A549 treated with dexamethasone at 1 μM for 4 hours (cell line): ENCODE measurements at places on chromosomes 6 and 20. TPM values are rescaled to one million over a fixed set of nuclear protein-coding genes. Genes with fewer than 3 reads are reported as not detected.

The PRR18 gene
- total RNA-seq = 0.07 to 0.29 TPM (median 0.11 TPM) in 5 replicates

The CTCFL gene
- 0.02 to 0.06 TPM (median 0.03 TPM) in 4 of 5 replicates, not detected in the other for total RNA-seq

The TREM1 gene
- 0.12 to 0.54 TPM (median 0.25 TPM) in 5 replicates for total RNA-seq

The NPEPL1 gene
- 26.2 to 41.3 TPM (median 33.1 TPM) in 5 replicates for total RNA-seq

The LY6G6F gene
- not detected in 5 replicates for total RNA-seq

The DNAH8 gene
- not detected in 5 replicates for total RNA-seq

The ERVFRD-1 gene
- not detected in 5 replicates for total RNA-seq

The ARMC2 gene
- total RNA-seq = 1.8 to 2.6 TPM (median 2.0 TPM) in 5 replicates

The TTLL9 gene
- total RNA-seq = 0.05 to 0.07 TPM in 2 of 5 replicates, not detected in the others

The RAET1L gene
- total RNA-seq = 0.15 to 0.51 TPM (median 0.41 TPM) in 5 replicates

The EDN3 gene
- 2.7 to 3.5 TPM (median 3.3 TPM) in 5 replicates for total RNA-seq

The NNAT gene
- total RNA-seq = not detected in 5 replicates

The ZNF337 gene
- 17.9 to 20.7 TPM (median 19.5 TPM) in 5 replicates for total RNA-seq

The GNAS-AS1 gene
- not detected in 5 replicates for total RNA-seq

The ADAM33 gene
- total RNA-seq = 0.03 to 0.14 TPM (median 0.11 TPM) in 5 replicates

The HLA-G gene
- not detected in 5 replicates for total RNA-seq

The RPP21 gene
- total RNA-seq = 58.2 to 72.2 TPM (median 64.0 TPM) in 5 replicates

The SYCP2 gene
- 0.12 to 0.61 TPM (median 0.29 TPM) in 5 replicates for total RNA-seq

The MUCL3 gene
- total RNA-seq = 0.06 to 0.15 TPM (median 0.10 TPM) in 5 replicates

The POPDC3 gene
- 21.5 to 24.5 TPM (median 23.6 TPM) in 5 replicates for total RNA-seq

The BTBD3 gene
- total RNA-seq = 12.5 to 17.8 TPM (median 16.2 TPM) in 5 replicates

The GRIK2 gene
- total RNA-seq = 0.43 to 0.61 TPM (median 0.51 TPM) in 5 replicates

The DEFB132 gene
- not detected in 5 replicates for total RNA-seq

The ZC3H12D gene
- 0.02 to 0.21 TPM (median 0.06 TPM) in 5 replicates for total RNA-seq

The PI16 gene
- not detected in 5 replicates for total RNA-seq

The WFDC12 gene
- total RNA-seq = not detected in 5 replicates

The WFDC5 gene
- total RNA-seq = not detected in 5 replicates

The ANKRD66 gene
- total RNA-seq = not detected in 5 replicates

The HEY2 gene
- total RNA-seq = 0.04 to 0.05 TPM in 2 of 5 replicates, not detected in the others

The RGS17 gene
- total RNA-seq = 4.2 to 7.3 TPM (median 6.5 TPM) in 5 replicates

The PPP1R14C gene
- total RNA-seq = 3.1 to 3.7 TPM (median 3.5 TPM) in 5 replicates

The TRIM38 gene
- total RNA-seq = 1.7 to 2.0 TPM (median 1.9 TPM) in 5 replicates

The RING1 gene
- total RNA-seq = 21.2 to 24.5 TPM (median 23.0 TPM) in 5 replicates

The SMOC2 gene
- 0.07 TPM in 1 of 5 replicates, not detected in the others for total RNA-seq

The TCF21 gene
- total RNA-seq = 0.02 to 0.06 TPM (median 0.04 TPM) in 4 of 5 replicates, not detected in the other

The UNC5CL gene
- 0.29 to 0.60 TPM (median 0.47 TPM) in 5 replicates for total RNA-seq

The GSTA1 gene
- 0.11 TPM in 1 of 5 replicates, not detected in the others for total RNA-seq

The CAGE1 gene
- 0.04 to 0.05 TPM in 2 of 5 replicates, not detected in the others for total RNA-seq

The RUNX2 gene
- total RNA-seq = 1.4 to 1.9 TPM (median 1.6 TPM) in 5 replicates

The FAM83B gene
- total RNA-seq = 0.02 to 0.03 TPM (median 0.02 TPM) in 3 of 5 replicates, not detected in the others

The SPAG4 gene
- total RNA-seq = 3.3 to 4.9 TPM (median 4.4 TPM) in 5 replicates

The PROKR2 gene
- total RNA-seq = not detected in 5 replicates
